PC-3 (cell line): ENCODE measurements at places on chromosomes 4 and X. TPM values are rescaled to one million over a fixed set of nuclear protein-coding genes. Genes with fewer than 3 reads are reported as not detected.

The GPR82 gene
- total RNA-seq: not detected in 2 replicates

The SCD5 gene
- total RNA-seq: 3.4 and 3.8 TPM in 2 replicates

The DCAF4L1 gene
- total RNA-seq: 0.22 and 0.63 TPM in 2 replicates

The DIPK2B gene
- 0.18 and 0.40 TPM in 2 replicates for total RNA-seq

The CDKL2 gene
- total RNA-seq: 0.55 and 0.69 TPM in 2 replicates

The RTL3 gene
- not detected in 2 replicates for total RNA-seq

The EDA2R gene
- not detected in 2 replicates for total RNA-seq
